ENCODE measurements at places on chromosomes 1 and 21. TPM values are rescaled to one million over a fixed set of nuclear protein-coding genes. Genes with fewer than 3 reads are reported as not detected.

GRCh38 chr1:224980181-224980580, 50.7 kb downstream of the DNAH14 start:
- H3K4me3 ChIP-seq: no peak overlapping the region
- H3K36me3 ChIP-seq: no peaks in the 10 kb centered on the region
- DNase-seq: no peak

- no peaks in the 10 kb centered on the region for H3K27me3 ChIP-seq
- H3K4me1 ChIP-seq: no peaks in the 10 kb centered on the region
- H3K27ac ChIP-seq: no peak overlapping the region
Observed at GRCh38 chr1:24903560-24903954, 26.5 kb downstream of the RUNX3 start.

GRCh38 chr1:38964140-38964548, 22.5 kb upstream of the RHBDL2 start:
- H3K4me3 ChIP-seq: no peak overlapping the region
- no peaks in the 10 kb centered on the region for H3K27me3 ChIP-seq
- no peak for DNase-seq
- H3K36me3 ChIP-seq: no peaks in the 10 kb centered on the region

- H3K4me1 ChIP-seq: no peaks in the 10 kb centered on the region
- H3K27ac ChIP-seq: no peak overlapping the region
- DNase-seq: no peak
- H3K27me3 ChIP-seq: no peaks in the 10 kb centered on the region
Observed at GRCh38 chr1:174874331-174875053, 125.3 kb upstream of the CACYBP start.

- H3K27me3 ChIP-seq: no peaks in the 10 kb centered on the region
- H3K27ac ChIP-seq: no peak overlapping the region
- no peak for DNase-seq
- no peaks in the 10 kb centered on the region for H3K4me1 ChIP-seq
- H3K4me3 ChIP-seq: no peak overlapping the region
Observed at GRCh38 chr1:50522691-50523342, 99.6 kb upstream of the DMRTA2 start.

OPTC gene
- total RNA-seq: not detected
